ENCODE measurements at places on chromosomes 11 and 22. TPM values are rescaled to one million over a fixed set of nuclear protein-coding genes. Genes with fewer than 3 reads are reported as not detected.

DNA sequence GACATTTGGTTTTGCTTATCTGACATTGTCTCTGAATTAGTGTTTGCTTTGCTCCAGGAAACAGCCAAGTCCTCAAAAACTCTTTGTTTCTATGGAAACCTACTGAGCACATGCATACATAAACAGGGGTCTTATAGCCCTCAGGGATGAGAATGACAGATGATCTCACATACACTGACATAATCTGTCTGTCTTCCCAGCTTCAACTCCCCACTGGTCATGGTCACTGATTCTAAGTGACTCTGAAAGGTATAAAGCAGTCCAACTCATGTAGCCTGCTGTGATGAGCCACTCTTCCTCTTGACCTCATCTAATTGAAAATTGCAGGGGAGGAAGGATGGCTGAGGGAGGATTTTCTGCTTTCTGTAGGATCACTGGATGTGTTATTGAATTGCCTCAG lies 12.6 kb downstream of the ZNF143 start:
- DNase-seq: no peak

GRCh38 chr11:2530855-2531200 lies 86.0 kb downstream of the KCNQ1 start:
- no peak for DNase-seq

- no peak for DNase-seq
Measured at GRCh38 chr11:66420671-66421476, at the start of gene NPAS4. Gene NPAS4 (plus strand): TSS chr11:66421035. CDS start chr11:66421180, 145 bp downstream.

DNA sequence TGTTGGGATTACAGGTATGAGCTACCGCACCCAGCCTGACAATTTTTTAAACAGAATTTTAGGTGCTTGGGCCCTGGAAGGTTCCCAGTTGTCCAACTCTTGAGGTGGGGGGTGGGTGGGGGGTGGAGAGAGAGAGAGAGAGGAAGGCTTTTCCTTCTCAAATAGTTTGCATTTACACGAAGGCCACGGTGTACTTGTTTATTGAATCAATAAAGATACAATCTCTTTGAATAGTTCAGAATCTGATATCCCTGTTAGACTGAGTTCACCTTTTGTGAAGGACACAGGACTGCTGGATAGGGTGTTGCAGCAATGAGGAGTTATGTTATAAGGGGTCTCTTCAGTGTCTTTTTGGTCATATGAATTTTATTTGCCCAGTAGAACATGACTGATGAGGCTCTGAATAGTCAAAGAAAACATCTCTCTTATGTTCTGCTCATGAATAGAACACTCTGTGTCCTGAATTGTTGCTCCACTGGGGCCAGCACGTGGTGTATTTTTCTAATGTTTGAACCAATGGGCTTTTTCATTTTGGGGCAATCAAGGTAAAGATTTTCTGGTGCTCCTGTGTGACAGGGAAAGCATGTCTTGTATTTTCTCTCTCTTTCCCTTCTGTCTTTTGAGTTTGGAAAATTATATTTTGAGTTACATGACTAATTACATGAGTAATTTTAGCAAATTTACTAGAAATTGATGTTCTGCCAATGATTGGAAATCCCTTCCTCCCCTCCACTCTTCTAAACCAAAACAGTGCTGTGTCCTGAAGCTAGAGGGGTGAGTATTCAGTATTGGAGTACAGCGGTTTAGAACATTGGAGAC lies 61.7 kb downstream of the PTPRJ start:
- no peak for DNase-seq

DNA sequence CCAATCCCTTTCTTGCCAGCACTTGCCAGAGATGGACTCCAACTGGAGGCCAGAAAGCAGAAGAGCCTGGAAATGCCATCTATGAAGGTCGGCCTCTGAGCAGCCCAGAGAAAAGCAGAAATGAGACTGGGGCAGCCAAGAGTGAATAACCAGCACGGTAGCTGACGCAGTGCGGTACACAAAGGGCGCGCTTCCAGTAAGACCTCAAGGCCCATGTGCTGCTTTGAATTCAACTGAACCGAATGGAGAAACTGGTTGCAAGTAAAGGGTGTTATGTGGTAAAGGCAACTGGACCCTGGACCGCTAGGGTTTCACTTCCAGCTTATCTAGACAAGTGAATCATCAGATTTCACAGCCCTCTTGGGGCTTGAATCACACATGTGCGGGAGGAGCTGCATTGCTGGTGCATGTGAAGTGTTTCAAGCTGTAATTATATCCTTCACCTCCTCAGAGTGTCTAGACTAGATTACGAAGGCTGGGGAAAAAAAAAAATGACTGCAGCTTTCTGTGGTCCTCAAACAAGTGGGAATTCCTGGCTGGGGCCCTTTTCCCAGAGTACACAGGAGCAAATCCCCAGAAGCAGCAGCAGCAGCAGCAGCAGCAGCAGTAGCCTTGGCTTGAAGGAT lies 128.9 kb downstream of the CCDC34 start:
- peak; percentile 83 for DNase-seq

GRCh38 chr11:116375221-116375620 lies 397.6 kb downstream of the BUD13 start:
- no peak for DNase-seq

MOB2 gene
- total RNA-seq: 33.7 TPM

GRCh38 chr22:41911001-41911611 lies 3.8 kb downstream of the SHISA8 start:
- no peak for DNase-seq

MS4A7 gene
- 53.4 TPM for total RNA-seq

- DNase-seq: no peak
Measured at GRCh38 chr11:115764176-115764575, 260.0 kb upstream of the CADM1 start.

GRCh38 chr11:21514316-21514715 lies 678.6 kb upstream of the ANO5 start:
- no peak for DNase-seq

- no peak for DNase-seq
Measured at GRCh38 chr11:80085563-80085962, 644.7 kb upstream of the TENM4 start.

DNA sequence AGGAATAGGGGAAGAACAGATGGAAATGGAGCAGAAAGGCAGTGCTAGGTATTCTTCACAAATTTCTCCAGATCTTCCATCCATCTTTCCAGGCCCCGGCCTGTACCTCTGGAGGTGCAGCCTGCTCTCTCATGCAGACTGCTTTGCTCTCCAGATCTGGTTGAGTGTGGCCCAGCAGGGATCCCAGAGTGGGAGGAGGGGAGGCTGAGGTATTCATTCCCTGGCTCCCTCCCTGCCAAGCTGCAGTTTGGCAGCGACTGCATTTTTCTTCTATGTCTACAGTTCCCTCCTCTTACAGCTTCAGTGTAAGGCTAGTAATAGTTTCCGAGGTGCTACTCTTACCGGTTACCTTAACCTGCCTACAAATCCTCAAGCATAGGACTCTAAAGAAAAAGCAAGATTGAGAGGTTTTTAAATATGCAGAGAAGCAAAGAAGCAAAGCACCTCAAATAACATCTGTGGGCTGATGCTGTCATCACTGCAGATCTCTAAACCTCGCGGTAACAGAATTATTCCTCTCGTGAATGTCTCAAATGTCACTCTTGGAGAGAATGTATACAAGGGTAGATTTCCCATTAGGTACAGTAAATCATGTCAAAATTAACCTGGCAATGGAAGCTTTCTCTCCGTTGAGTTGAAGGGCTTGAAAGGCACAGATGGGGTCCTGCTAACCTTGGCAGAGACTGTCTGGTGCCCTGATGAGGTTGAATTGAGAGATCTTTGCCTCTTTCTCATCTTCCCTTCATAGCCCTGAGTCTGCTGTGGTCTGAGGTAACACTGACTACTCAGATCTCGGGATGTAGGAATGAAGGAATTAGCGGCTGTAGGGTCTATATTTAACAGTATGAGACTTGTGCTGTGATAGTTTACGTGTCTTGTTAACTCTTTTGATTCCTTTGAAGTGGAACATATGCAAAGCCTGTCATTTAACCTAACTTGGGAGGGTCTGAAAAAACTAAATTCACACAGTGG lies 297.9 kb upstream of the C11orf87 start:
- no peak for DNase-seq

- peak; percentile 97 for DNase-seq
Measured at GRCh38 chr11:126345759-126346585, 9.5 kb upstream of the ST3GAL4 start.

MMP12 gene
- not detected for total RNA-seq

KBTBD3 gene
- 13.3 TPM for total RNA-seq

GRCh38 chr11:131446590-131447275 lies 76.3 kb downstream of the NTM start:
- DNase-seq: no peak

LINC01488 gene
- total RNA-seq: not detected

GRCh38 chr11:43366677-43367076 lies 8.0 kb downstream of the TTC17 start:
- no peak for DNase-seq

DNA sequence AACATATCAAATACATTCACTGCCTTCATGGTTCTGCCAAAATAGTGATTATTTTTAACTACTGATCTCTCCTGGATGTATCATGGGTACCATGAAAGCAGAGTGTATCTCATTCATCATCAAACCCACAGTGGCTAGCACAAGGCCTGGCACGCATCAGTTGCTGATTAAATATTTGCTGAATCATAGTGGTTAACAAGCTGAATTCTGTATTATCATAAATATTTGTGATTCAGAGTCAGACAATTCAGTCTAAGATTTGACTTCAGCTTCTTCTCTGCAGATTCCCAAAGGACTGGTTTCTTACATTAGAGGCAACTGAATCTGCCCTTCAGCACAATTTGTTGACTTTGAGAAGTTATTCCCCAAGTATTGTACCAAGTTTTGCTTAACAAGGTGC lies 715.8 kb upstream of the LRRC4C start:
- DNase-seq: no peak

RBMXL2 gene
- total RNA-seq: not detected

- DNase-seq: no peak
Measured at GRCh38 chr11:96708219-96708878, 318.5 kb downstream of the JRKL start.

DNA sequence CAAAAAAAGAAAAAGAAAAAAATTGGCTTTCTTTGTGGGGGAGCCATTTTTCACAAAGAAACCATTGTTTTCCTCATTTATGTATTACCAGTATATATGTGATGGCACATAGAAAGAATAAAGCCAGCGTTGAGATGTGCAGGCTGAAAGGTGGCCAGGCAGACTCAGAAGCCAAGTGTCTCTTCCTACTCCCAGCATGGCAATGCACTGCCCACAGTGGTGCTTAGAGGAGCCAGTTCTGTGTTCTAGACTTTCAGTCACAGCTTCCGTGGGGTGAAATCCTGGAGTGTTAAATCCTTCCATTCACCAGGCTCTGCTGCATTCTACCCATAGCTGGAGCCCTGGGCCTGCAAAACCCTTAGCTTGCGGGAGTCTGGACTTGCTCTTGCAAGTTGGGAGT lies 18.9 kb downstream of the SNAP29 start:
- no peak for DNase-seq

TOLLIP gene
- 18.9 TPM for total RNA-seq

CTTN gene
- total RNA-seq: 227 TPM

GRCh38 chr22:48175721-48176120 lies 1413.3 kb downstream of the TBC1D22A start:
- no peak for DNase-seq

FOLR3 gene
- total RNA-seq: not detected

RAG2 gene
- not detected for total RNA-seq

GRCh38 chr11:118886681-118887111 lies 3.0 kb downstream of the CXCR5 start:
- DNase-seq: no peak

FAM227A gene
- 0.53 TPM for total RNA-seq

FAM180B gene
- not detected for total RNA-seq

- DNase-seq: no peak
Measured at GRCh38 chr11:30365793-30366517, 43.1 kb downstream of the ARL14EP start.

GLB1L2 gene
- total RNA-seq: 3.9 TPM

DNA sequence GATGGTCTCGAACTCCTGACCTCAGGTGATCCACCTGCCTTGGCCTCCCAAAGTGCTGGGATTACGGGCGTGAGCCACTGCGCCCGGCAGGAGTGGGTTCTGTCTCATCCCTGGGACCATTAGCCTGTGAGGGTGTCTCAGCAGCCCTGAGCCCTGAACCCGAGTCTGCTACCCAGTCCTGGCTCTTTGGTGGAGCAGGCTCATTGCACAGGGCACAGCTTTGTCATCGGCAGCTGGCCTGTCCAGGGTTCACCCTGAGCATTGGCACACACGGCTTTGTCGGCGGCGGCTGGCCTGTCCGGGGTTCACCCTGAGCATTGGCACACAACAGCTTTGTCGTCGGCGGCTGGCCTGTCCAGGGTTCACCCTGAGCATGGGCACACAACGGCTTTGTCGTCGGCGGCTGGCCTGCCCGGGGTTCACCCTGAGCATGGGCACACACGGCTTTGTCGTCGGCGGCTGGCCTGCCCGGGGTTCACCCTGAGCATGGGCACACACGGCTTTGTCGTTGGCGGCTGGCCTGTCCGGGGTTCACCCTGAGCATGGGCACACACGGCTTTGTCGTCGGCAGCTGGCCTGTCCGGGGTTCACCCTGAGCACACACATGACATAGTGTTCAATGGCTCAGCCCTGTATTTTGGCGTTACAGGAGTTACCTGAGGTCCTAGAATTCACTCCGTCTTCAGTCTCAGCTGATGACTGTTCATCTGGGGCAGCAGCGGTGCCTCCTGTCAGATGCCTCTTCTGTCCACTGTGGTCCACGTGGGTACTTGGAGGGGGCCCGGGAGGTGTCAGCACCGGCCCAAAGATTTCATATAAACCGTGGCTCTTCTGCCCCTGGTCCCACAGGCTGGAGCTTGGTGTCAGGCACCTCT lies 1082.5 kb downstream of the BRD1 start:
- DNase-seq: peak; percentile 7

RASGRP2 gene
- total RNA-seq: 23.9 TPM

ADM gene
- 9.7 TPM for total RNA-seq

- DNase-seq: peak; percentile 93
Measured at GRCh38 chr11:111793863-111794262, 27.7 kb upstream of the PPP2R1B start.

- no peak for DNase-seq
Measured at GRCh38 chr22:26857169-26857568, 199.8 kb downstream of the MIAT start.

GRCh38 chr22:18947905-18948304 lies 11.8 kb upstream of the PRODH start:
- no peak for DNase-seq

- no peak for DNase-seq
Measured at GRCh38 chr22:36885474-36885873, 24.7 kb downstream of the NCF4 start.
